ENCODE measurements at places on chromosomes 12 and 14. TPM values are rescaled to one million over a fixed set of nuclear protein-coding genes. Genes with fewer than 3 reads are reported as not detected.
A peak's percentile ranks its signal among the peaks of the same experiment; 100 is the strongest.

- H3K36me3 ChIP-seq: no peaks in the 10 kb centered on the region
- no peak overlapping the region for H3K27ac ChIP-seq
- no peak for DNase-seq
- no peak overlapping the region for H3K4me3 ChIP-seq
- H3K27me3 ChIP-seq: no peaks in the 10 kb centered on the region
These were observed 45.5 kb upstream of the FUT8 start for GRCh38 chr14:65366802-65367565.

DNA sequence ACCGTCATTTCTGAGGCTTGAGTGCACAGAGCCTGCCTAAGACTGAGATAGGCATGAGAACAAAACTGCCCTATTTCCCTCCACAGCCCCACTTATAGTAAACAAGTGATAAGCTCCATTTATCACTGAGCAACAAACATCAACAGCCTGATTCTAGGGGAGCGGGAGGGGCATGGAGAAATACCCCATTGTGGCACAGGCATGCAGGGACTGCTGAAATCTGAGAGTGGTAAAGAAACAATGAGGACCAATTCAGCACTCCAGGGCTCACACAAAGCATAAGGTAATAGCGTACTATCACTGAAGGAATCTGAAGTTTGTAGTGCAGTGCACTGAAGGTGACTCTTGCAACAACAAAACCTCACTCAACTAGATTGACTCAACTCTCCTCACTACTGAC is 186.7 kb downstream of the ANO2 start:
- H3K27me3 ChIP-seq: no peaks in the 10 kb centered on the region
- no peak for DNase-seq
- H3K4me3 ChIP-seq: no peak overlapping the region
- H3K4me1 ChIP-seq: no peaks in the 10 kb centered on the region
- no peaks in the 10 kb centered on the region for H3K36me3 ChIP-seq

The SRRM4 gene
- total RNA-seq: 0.12 TPM

The BICDL1 gene
- total RNA-seq: 20.6 TPM

DNA sequence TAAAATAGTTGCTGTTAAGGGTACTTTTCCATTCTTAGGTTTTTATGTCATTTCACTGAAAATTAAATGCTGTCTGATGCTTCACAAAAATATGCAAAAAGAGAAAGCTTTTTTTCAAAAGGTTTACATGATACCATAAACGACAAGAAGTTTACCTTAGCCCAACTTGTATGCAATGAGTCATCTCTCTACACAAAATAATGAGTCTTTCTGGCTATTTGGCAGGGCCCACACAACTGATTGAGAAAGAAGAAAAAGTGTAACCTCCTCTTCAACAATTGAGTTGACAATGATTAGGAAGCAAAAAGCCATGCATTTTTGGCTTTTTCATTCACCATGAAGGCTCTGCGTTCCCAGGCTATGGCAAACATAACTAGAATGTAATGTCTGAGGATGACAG is 165.4 kb upstream of the CPNE8 start:
- DNase-seq: no peak
- H3K27me3 ChIP-seq: no peaks in the 10 kb centered on the region
- no peak overlapping the region for H3K27ac ChIP-seq

GRCh38 chr12:3913278-3913677 is 40.1 kb upstream of the PARP11 start:
- H3K4me1 ChIP-seq: no peaks in the 10 kb centered on the region
- DNase-seq: no peak
- no peaks in the 10 kb centered on the region for H3K36me3 ChIP-seq
- H3K4me3 ChIP-seq: no peak overlapping the region

The ACVRL1 gene
- total RNA-seq: 223 TPM

DNA sequence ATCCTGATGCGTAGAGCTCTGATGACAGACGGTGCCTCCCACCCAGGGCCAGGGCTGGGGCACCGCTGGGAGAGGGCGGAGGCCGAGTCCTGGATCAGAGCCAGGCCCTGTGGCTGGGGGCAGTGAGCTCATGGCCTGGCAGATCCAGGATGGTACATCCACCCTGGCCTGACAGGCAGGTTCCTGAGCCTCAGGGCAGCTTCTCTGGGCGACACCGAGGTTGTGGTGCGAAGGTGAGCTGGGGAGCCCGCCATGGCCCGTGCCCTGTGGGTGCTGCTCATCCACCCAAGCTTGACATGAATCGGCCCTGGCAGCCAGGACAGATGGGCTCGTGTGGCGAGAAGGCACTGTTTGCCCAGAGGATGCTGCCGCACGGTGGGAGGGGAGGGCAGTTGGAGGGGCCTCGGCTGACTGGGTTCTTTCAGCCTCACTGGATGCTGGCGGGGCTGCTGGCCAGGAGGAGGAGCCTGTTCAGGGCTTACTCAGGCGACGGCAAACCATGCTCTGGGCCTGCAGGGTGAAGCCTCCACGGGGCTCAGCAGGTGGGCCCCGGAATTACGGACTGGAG is 16.6 kb downstream of the LRTM2 start:
- H3K27ac ChIP-seq: no peak overlapping the region
- no peak for DNase-seq
- H3K4me3 ChIP-seq: no peak overlapping the region
- H3K27me3 ChIP-seq: peaks cover 4% of the 10 kb centered on the region

The SLC35E3 gene
- 12.2 TPM for total RNA-seq

DNA sequence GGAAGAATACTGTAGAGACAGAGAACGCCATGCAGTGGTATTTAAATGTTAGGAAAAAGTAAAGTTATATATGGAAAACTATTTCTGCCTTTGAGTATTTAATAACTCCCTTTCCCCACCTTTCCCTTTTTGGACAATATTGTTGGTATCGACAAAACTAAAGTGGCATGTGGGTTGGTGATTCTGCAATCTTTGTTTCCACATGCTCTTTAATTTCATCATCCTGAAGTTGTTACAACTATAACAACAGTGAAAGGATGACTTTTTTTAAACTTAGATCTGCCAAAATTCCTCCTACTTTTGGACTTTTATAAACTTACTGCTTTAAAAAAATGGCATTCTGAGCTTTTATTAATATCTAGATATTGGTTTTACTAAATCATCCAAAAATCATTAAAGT is 25.3 kb downstream of the TTC8 start:
- H3K27ac ChIP-seq: no peak overlapping the region
- H3K4me3 ChIP-seq: no peak overlapping the region
- no peaks in the 10 kb centered on the region for H3K27me3 ChIP-seq
- no peaks in the 10 kb centered on the region for H3K4me1 ChIP-seq
- DNase-seq: no peak
- peaks cover 17% of the 10 kb centered on the region for H3K36me3 ChIP-seq

- no peaks in the 10 kb centered on the region for H3K27me3 ChIP-seq
- H3K27ac ChIP-seq: peak overlapping the region; percentile 77
- peaks cover 69% of the 10 kb centered on the region for H3K4me1 ChIP-seq
These were observed 39.9 kb downstream of the LTBP2 start for GRCh38 chr14:74571901-74572725.

GRCh38 chr12:7013101-7013500 is 5.2 kb downstream of the LPCAT3 start:
- H3K27me3 ChIP-seq: no peaks in the 10 kb centered on the region
- peaks cover 39% of the 10 kb centered on the region for H3K4me1 ChIP-seq
- no peak for DNase-seq
- H3K36me3 ChIP-seq: peaks cover 15% of the 10 kb centered on the region

DNA sequence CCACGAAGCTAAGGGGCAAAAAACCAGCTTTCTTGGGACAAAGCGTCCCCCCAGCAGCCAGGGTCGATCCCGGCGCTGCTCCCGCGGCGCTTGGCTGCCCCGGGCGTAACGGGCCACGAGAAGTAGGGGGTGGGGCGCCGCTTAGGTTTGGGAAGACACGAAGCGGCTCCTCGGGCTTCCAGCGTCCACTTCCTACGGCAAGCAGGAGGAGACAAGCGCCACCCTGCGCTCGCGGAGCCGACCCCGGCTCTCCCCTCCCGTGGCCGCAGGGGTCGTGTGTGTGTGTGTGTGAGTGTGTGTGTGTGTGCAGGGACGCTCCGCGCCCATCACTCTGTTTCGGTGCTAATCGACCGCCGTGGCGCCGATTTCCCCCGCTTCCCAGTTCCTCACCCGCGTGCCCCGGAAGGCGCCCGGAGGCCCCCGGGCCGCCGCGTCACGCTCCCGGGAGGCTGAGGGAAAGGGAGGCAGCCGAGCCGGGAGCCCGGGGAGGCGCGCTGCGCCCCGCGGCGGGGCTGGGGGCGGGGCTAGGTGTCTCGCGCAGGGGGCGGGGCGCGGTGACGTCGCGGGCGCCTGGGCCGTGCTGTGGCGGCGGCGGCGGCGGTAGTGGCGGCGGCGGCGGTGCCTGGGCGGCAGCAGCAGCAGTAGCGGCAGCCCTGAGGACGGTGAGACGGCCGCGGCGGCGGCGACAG is at the start of gene ERC1:
ERC1 (plus strand) TSS at position 563 of the 689 bp plus-strand sequence. CDS start 36,681 bp downstream, outside the sequence.
- H3K27ac ChIP-seq: peak within 1 kb of the TSS; percentile 98
- H3K36me3 ChIP-seq: no peaks in the 10 kb centered on the region
- H3K4me3 ChIP-seq: peak within 1 kb of the TSS; percentile 88

DNA sequence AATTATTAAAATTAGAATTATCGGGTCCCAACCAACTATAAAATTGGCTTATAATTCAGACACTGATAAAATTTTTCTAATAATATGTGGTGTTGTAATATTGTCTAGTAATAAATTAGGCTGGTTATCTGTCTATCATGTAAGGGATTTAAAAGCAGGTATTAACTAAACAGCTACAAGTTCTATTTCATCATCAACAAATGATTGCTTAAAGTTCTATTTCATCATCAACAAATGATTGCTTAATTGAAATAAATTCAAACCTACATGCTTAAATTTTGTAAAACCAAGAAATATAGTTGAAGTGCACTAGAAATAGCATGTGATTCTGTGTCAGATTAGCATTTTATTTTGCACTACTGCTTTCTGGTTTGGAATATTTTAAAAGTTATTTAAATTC is 34.1 kb downstream of the SLCO1A2 start:
- no peak overlapping the region for H3K4me3 ChIP-seq
- no peak overlapping the region for H3K27ac ChIP-seq
- H3K4me1 ChIP-seq: no peaks in the 10 kb centered on the region
- H3K36me3 ChIP-seq: no peaks in the 10 kb centered on the region

GRCh38 chr12:124752437-124753227 is 111.0 kb downstream of the SCARB1 start:
- H3K27me3 ChIP-seq: no peaks in the 10 kb centered on the region
- peak overlapping the region; percentile 18 for H3K27ac ChIP-seq
- H3K36me3 ChIP-seq: no peaks in the 10 kb centered on the region
- H3K4me1 ChIP-seq: peaks cover 44% of the 10 kb centered on the region
- DNase-seq: no peak

DNA sequence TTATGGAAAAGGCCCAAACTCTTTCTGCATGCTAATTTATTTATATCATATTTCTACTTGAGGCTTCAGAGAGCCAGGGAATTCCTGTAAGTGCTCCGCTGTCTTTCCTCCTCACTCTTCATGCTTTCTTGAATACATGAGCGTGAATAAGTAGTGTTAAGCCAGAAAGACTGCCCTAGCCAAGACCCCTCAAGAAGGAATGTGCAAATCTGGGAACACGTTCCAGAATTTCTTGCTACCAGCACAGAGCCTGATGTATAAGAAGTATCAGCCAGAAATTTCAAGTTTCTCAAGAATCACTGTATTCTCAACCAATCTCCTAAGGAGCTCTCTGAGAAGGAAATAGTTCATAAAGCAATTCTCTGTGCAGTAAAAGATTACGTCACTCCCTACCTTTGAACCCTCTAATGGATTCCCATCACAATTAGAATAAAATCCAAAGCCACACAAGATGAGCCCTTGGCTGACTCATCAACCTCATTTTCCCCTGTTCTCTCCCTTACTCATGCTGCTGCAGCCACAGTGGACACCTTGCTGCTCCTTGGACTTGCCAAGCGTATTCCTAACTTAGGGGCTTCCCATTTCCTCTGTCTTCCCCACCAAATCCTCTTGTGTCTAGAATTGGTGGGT is 6.9 kb upstream of the TSPAN8 start:
- H3K27me3 ChIP-seq: no peaks in the 10 kb centered on the region
- DNase-seq: no peak
- H3K4me1 ChIP-seq: peaks cover 9% of the 10 kb centered on the region
- no peak overlapping the region for H3K27ac ChIP-seq

GRCh38 chr12:105099356-105099755 is 8.2 kb upstream of the WASHC4 start:
- H3K27me3 ChIP-seq: no peaks in the 10 kb centered on the region
- H3K36me3 ChIP-seq: no peaks in the 10 kb centered on the region
- DNase-seq: no peak
- H3K27ac ChIP-seq: no peak overlapping the region
- no peak overlapping the region for H3K4me3 ChIP-seq
- H3K4me1 ChIP-seq: no peaks in the 10 kb centered on the region

GRCh38 chr14:54711812-54712464 is 145.0 kb downstream of the SAMD4A start:
- H3K27me3 ChIP-seq: no peaks in the 10 kb centered on the region
- H3K4me1 ChIP-seq: peaks cover 17% of the 10 kb centered on the region
- no peaks in the 10 kb centered on the region for H3K36me3 ChIP-seq
- DNase-seq: no peak

The BCL2L14 gene
- 1.4 TPM for total RNA-seq

The GARIN6 gene
- not detected for total RNA-seq

DNA sequence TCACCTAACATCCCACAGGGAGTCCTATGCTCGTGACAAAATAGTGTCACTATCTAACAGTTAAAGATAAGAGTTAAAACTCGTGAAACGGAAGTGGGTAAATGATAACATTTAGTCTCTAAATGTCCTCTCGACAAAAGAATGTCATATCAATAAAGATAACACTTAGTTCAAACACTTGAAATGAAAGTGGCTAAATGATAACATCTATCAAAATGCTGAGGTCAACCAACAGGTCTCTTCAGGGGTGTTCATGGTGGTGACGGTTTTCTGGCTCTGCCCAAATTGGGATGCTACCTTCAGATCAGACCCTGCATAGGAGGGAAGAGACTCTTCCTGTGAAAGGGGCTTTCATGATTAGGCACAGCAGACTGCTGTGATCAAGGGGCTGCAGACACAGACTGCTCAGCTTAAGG is 22.1 kb downstream of the IL26 start:
- peaks cover 4% of the 10 kb centered on the region for H3K27me3 ChIP-seq
- H3K4me3 ChIP-seq: no peak overlapping the region
- H3K27ac ChIP-seq: no peak overlapping the region
- no peaks in the 10 kb centered on the region for H3K36me3 ChIP-seq
- no peak for DNase-seq

- DNase-seq: no peak
- H3K4me1 ChIP-seq: no peaks in the 10 kb centered on the region
- no peak overlapping the region for H3K27ac ChIP-seq
These were observed 9.1 kb downstream of the CRACR2A start for GRCh38 chr12:3743803-3744202.

GRCh38 chr14:58805057-58805456 is 167.3 kb downstream of the DACT1 start:
- no peak for DNase-seq
- H3K27ac ChIP-seq: no peak overlapping the region
- no peaks in the 10 kb centered on the region for H3K27me3 ChIP-seq
- no peak overlapping the region for H3K4me3 ChIP-seq
- H3K4me1 ChIP-seq: peaks cover 3% of the 10 kb centered on the region
- H3K36me3 ChIP-seq: no peaks in the 10 kb centered on the region

GRCh38 chr12:124582108-124582424 is 14.7 kb upstream of the NCOR2 start:
- DNase-seq: no peak
- no peaks in the 10 kb centered on the region for H3K4me1 ChIP-seq
- no peak overlapping the region for H3K4me3 ChIP-seq
- H3K36me3 ChIP-seq: no peaks in the 10 kb centered on the region
- no peak overlapping the region for H3K27ac ChIP-seq
- no peaks in the 10 kb centered on the region for H3K27me3 ChIP-seq

The CLEC1B gene
- not detected for total RNA-seq
